Astrocyte of the hippocampus (primary cell): ENCODE measurements at places on chromosomes 5 and 9.

DNA sequence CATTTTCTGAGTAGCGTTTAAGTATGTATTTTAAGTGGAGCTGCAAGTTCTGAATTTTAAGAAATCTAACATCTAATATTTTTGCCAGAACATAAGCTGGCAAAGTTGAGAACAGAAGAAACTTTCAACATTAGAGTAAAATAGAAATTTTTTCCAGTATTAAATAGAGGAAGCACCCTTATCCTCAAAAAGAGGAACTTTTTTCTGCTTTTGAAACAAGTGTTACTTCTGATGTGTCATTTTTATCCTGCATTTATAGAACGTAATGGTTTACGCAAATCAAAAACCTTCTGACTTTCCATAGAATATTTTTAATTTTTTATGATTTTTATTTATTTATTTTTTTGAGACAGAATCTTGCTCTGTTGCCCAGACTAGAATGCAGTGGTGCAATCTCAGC, 21.8 kb downstream of the ZBED3 start:
- DNase-seq = no peak

DNA sequence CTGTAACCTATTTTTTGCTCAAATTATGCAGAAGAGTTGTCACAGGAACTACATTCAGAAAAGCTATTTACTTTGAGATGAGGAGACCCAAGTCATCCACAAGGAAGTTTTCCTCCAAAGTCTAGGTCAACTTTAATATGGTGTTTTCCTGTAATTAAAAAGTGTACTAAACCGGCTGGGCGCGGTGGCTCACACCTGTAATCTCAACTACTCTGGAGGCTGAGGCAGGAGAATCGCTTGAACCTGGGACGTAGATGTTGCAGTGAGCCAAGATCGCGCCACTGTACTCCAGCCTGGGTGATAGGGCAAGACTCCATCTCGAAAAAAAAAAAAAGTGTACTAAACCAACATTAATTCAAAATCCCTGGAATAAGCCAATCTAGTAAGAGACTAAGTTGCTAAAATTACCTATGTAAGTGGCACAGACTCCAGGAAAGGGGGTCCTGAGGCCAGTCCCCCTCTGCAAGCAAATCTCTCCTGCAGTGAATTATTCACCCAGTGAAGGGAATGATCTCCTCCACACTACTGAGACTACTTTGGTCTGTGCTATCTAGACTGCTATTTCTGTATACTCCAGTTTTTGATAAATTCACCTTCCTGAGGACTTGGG, 38.9 kb downstream of the FNBP1 start:
- DNase-seq = no peak

DNA sequence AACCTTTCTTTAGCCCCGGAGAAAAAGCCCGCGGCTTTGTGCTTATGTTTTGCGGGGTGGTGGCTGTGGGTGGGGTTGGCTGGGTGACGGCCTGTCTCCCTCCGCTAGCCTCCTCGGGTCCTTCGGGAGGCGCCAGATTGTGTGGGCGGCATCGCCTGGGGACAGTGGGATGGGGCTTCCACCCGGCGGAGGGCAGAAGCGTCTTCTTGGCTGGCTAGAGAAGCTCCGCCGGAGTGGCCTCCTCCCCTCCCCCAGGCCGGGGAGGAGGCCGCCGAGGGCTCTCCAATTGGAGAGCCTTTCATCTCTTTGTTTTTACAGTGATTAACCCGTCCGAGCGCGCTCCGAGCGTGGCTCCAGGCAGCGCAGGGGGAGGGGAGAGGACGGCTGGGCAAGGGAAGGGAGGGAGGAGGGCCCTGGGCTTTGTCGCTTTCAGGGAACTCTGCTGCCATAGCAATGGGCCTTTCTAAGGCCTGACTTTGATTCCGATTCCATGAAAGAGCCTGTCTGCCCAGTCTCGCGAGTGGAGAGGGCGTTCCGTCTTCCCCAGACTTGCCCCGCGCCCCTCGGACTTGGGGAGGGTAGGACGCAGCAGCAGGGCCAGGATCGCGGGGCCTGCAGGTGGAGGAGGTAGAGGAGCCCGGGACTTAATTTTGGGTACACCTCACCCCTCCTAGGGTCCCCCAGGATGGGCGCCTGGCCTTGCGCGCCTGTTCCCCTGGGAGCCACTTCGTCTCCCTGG, 36.7 kb upstream of the TIFAB start:
- peak; percentile 92 for DNase-seq

- DNase-seq = peak; percentile 83
Measured at GRCh38 chr5:140372971-140373487, 13.0 kb downstream of the SLC4A9 start.

DNA sequence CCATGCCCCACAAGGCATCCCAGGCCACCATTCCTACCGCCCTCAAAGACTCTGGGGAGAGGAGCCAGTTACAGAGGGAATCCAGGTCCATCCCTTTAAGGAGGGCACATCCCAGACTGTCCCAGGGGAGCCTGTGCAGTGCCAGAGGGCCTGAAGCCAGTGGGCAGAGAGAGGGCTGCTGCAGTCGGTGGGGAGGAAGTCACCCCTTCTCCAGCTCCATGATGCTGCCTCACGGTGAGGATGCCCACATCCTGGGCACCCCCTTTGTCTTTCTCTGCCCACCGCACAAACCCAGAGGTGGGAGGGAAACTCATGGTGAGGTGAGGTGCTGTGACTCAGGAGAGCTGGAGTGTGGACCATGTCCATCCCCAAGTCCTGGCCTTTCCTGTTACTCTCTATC, 26.2 kb upstream of the ANKRD33B start:
- DNase-seq = no peak

GRCh38 chr5:3155046-3155445, 403.6 kb upstream of the IRX2 start:
- no peak for DNase-seq

DNA sequence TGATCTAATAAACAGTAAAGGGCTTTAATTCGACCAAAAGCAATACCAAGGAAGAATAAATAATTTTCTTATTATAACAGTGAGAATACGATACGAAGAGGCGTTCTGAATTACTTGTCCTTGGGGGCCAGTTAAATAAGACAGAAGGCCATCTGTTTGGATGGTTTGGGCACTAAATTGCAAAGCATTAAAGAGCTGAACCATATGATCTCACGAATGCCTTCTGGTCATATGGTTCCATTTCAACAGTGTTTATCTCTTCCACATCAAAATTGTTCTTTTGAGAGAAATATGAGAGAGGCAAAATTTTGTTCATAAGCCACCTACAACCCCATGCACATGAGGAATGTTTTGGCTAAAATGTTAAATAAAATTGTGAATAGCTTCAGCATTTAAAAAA, 605.4 kb downstream of the PTPRD start:
- DNase-seq = no peak

GRCh38 chr9:28293369-28294090, 720.2 kb upstream of the C9orf72 start:
- DNase-seq = peak; percentile 21

GRCh38 chr5:8865266-8865665, 680.6 kb downstream of the SEMA5A start:
- DNase-seq = no peak

DNA sequence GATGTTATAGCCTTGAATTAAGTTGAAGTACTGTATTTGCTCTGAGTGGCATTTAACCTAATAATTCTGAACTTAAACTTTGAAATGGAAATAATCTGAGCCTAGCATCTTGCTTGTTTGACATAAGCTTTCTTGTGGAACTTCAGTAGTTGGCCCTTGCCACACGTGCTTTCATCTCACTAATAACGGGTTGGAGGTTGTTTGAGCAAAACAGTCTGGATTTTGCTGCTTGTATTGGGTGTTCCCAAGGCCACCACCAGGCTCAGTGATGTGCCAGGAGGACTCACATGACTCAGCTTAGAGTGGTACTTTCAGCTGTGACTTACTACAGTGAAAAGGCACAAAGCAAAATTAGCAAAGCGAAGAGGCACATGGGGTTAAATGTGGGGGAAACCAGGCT, 35.7 kb downstream of the SECISBP2 start:
- DNase-seq = no peak

- DNase-seq = peak; percentile 7
Measured at GRCh38 chr9:37540634-37541033, 35.5 kb downstream of the FBXO10 start.

DNA sequence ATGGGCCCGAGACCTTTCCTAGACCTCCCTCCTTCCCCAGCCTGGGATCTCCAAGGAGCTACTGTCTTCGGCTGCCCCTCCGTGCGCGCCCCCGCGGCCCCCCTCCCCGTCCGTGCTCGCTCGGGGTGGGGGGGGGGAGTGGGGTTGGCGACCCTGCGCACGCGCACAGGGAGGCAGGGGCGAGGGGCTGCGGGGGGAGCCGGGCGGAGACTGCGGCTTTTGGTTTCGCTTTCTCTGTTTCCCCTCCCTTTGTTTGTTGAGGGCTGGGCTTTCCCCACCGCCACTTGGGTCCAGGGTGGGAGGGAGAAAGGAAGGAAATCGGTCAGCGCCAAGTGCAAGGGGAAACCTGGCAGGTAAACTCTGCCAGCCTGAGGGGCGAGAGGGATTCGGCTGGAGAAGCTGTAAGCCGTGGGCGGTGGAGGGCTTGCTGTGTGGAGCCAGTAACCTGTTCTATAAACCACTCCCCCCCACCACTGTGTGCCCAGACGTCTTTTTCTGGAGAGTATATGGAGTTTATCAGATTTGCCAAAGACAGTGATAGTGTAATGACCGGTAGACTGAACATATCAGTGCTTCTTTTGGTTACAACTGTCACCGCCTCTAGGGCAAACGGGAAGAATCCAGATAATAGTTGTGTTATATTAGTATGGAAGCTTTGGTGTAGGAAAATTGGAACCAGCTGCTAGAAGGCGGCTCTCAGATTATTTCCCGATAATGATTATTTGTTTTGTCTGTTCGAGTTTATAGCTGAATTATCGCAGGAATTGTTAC, 684 bp downstream of the DNAJA1 start:
- peak; percentile 86 for DNase-seq

GRCh38 chr5:146753641-146754040, 124.9 kb downstream of the PPP2R2B start:
- peak; percentile 5 for DNase-seq

DNA sequence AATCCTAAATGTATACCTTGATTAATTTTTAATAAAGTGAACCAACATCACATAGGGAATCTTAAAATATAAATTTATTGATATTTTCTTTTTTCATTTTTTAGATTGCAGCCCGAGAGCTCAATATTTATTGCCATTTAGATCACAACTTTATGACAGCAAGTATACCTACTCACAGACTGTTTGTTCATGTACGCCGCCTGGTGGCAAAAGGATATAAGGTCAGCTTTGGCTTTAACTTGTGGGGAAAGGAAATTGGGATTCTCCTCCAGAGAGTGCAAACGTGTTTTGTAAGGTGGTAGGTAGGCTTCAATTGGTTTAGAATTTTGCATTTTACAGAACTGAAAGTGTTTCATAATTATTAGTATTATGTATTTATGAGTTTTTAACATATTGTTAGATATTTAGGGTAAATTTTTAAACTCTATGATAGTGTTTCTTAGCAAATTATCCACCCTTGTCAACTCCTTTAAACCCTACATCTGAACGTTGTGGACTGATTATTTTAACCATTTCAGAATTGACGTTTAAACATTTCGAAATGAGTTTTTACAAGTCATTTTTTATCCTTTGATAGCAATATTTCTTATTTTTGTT, 17.5 kb upstream of the DHFR start:
- peak; percentile 81 for DNase-seq

GRCh38 chr5:124630767-124631704, 115.4 kb downstream of the ZNF608 start:
- DNase-seq = no peak

- no peak for DNase-seq
Measured at GRCh38 chr5:169988947-169989346, 8.7 kb upstream of the INSYN2B start.

- no peak for DNase-seq
Measured at GRCh38 chr5:118593003-118593328, 395.4 kb downstream of the DTWD2 start.

GRCh38 chr9:134785325-134786108, 95.1 kb upstream of the FCN2 start:
- peak; percentile 32 for DNase-seq

- peak; percentile 40 for DNase-seq
Measured at GRCh38 chr5:66538531-66538930, 57.7 kb upstream of the MAST4 start.

DNA sequence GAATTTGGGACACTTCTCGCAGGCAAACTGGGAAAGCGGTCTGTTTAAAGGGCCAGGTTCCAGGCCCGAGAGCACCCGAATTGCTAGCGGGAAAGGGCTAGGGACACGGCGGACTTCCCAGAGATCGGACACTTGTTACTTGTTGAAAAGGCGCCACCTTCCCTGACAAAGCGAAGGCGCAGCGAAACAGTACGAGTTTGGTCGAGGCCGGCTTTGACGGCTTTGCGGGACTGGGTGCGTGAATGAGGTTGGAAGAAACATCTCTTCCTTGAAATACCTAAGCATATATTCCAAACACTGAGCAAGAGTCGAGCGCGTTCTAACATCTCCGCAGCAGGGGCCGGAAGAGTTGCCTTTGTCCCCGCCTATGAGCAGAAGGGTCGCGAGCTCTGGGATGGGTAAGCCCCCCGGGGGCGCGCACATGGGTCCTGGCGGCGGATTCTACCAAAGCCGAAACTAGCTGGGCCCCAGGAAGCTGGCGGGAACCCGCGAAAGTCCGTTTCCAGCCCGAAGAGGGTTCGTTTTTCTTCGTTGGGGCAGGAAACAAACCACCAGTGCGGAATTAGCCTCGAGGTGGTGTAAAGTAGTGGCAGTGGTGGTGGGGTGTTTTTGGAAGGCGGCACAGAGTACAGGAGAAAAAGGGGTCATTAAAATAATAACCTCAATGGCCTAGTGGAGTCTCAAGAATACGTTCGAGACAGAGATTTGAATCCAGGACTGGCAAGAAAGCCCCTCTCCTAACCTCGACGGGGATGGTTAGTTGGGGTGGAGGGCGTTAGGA, 1.5 kb downstream of the GDNF start:
- peak; percentile 68 for DNase-seq

DNA sequence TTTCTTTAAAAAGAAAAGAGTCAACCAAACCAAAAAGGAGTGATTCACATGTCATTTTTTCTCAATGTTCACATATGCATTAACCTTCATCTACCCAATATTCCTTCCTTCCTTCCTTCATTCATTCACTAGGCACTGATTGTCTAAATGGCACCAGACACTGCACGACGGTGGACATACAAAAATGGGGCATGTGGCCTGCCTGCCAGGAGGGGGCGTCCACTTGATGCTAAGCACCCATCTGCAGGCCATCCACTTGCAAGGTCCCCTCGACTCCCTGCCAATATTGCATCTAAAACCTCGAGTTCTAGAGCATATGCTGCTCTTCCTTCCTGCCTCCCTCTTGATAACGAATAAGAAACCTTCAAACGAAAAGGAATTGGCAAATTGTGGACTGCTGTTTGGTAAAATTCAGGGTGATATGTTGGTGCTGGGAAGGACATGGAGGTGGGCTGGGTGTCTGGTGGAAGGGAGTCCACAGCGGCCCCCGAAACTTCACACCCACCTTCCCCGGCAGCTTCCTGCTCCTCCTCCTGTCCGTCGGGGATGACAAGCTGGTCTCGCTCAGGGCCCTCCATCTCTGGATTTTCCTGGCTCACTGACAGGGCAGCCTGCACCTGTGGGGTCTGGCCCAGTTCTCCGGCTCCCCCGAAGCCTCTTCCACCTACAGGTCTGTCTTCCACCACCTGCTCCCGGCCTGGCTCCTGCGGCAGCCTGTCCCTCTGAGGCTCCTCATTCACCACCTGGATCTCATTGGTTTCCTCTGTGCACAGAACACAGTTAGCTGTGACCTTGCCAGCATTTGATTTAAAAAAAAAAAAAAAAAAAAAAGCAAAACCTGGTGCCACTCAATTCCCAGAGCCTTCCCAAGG, 64.3 kb downstream of the GOLM1 start:
- peak; percentile 60 for DNase-seq
